ENCODE measurements at places on chromosomes 1 and 21.

GRCh38 chr1:87045761-87046304 is 131.4 kb downstream of the HS2ST1 start:
- DNase-seq = peak; percentile 64

GRCh38 chr1:214349008-214349407 is 68.0 kb downstream of the SMYD2 start:
- DNase-seq = no peak

- DNase-seq = no peak
Observed at GRCh38 chr1:235050911-235051360, 77.7 kb downstream of the TOMM20 start.

GRCh38 chr21:41447356-41447755 is 21.3 kb downstream of the MX1 start:
- no peak for DNase-seq

DNA sequence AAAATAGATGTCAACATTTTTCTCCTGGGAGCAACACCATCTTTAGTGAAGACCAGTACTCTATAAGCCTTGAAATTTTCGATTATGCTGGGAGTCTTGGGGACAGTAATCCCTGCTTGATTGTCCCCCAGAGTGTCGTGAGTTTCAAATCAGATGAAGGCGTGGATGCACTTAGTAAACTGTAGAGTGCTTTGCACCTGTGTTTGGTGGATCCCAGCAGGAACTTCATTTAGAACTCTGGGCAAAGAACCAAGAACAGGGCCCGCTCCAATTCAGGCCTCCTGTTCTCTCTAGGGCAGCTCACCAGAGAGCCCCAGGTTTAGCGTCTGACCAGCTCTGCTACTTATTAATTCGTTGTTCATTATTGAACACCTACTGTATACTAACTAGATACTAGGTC is 1.5 kb downstream of the GPX7 start:
- DNase-seq = no peak

All from CD4-positive, alpha-beta T cell (primary cell).